Suppressor macrophage treated with lipopolysaccharide for 1 hour (primary cell): ENCODE measurements at places on chromosomes 1 and 21.

- peak; percentile 1 for DNase-seq
Observed at GRCh38 chr1:197557302-197557701, 218.0 kb downstream of the DENND1B start.

GRCh38 chr1:99886841-99887240 lies 36.7 kb downstream of the AGL start:
- DNase-seq = no peak

GRCh38 chr1:226608699-226609505 lies 60.3 kb downstream of the STUM start:
- peak; percentile 79 for DNase-seq

GRCh38 chr1:20301463-20302107 lies 10.9 kb downstream of the VWA5B1 start:
- no peak for DNase-seq

DNA sequence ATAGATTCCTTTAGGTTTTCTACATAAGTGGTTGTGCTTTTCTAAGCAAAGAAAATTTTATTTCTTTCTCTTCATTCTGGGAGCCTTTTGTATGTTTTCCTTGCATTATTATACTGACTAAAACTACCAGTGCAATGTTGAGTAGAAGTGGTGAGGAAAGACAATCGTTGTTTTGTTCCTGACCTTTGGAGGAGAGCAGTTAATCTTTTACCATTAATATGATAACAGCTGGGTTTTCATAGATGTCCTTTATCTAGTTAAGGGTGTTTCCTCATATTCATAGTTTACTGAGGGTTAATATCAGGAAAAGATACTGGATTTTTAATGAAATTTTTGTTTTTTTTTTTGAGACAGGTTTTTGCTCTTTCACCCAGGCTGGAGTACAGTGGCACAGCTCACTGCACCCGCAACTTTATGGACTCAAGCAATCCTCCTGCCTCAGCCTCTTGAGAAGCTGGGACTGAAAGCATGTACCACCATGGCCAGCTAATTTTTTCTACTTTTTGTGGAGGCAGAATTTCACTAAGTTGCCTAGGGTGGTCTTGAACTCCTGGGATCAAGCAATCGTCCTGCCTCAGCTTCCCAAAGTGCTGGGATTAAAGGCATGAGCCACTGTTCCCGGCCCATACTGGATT lies 9.0 kb upstream of the KCTD3 start:
- no peak for DNase-seq

DNA sequence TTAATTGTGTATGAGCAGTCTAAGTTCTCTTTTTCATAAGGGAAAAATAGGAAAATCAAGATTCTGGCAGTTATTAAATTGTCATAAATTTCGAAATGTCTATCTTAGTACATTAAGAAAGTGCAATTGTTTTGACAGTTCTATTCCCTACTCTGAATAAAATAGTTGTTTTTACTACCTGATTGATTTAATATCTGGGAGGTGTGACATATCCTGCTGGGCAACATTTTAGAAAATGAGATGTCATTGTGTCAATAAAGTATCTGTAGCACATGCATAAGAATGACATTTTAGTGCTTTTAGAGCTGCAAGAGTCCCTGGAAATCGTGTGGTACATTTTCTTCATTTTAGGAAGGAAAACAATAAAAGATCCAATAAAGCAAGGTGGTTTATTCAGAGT lies 139.2 kb upstream of the COL11A1 start:
- no peak for DNase-seq

DNA sequence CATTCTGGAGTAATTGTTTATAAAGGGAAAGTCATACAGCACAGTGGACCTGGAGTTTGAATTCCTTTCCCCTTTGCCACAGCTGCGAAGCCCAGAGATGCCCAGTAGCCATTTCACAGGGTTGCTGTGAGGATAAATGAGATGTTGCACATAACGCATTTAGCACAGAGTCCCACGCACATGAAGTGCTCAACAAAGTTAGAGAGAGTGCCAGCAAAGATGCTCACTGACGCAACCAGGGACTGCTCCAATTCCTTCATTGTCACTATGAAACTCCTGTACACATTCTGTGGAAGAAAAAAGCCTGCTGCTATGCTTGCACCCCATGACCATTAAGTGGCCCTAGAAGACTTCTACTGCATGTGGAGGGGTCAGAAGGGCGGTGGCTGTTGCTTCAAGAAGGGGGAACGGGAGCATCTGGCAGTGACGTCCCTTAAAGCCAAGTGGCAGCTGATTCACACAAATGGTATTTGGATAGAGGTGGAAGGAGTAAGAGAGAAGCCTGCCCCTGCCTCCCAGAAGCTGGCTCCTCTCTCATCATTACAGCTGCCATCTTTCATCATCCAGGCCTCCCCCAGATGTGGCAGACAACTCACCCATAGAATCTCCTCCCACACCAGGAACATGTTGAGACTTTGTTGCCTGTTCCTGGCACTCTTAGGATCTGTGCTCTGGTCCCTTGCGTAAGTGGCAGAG lies 26.5 kb upstream of the VAV3 start:
- peak; percentile 64 for DNase-seq

DNA sequence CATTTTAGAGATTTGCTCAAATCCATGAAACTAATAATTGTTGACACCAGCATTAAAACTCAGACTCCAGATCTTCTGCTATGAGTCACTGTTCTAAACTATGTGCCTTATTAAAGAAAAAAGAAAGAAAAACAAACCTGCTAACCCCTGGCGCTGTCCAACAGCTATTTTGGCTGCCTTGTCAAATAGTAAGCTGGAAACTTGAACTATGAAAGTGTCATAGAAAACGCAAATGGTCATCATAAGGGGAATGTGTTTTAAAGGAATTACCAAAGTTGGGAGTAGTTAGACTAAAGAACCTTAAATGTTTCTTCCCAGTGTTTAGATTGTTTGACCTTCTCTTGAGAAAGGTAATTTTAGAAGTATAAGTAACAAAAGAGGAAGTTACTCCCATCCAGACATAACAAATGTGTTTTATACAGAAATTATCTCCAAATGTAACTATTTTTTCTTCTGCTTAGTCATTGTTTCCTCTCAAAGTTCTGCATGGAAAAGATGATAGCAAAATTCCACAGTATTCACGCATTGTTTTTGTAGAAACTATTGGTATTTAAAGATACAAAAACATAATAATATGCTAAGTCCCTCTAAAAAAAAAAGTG lies 272.4 kb downstream of the TPR start:
- DNase-seq = peak; percentile 11

DNA sequence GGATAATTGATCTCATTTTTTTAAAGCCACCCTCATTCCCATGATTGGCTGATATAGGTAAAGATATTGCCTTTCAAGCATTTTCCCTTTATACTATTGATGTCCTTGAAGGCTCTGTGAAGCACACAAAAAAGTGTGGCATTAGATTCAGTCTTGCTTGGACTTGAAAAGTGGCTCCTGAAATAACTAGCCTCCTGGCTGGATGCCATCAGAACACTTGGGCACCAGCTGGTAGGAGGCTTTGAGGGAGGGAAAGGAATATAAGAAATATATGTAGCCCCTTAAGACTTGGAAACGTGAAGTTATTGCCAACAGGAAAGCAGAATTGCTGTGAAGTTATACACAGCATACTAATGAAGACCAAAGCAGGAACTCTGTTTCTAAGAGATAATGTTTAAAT lies 14.1 kb downstream of the MTR start:
- DNase-seq = no peak

GRCh38 chr1:20702416-20702815 lies 15.4 kb downstream of the KIF17 start:
- DNase-seq = peak; percentile 35

- DNase-seq = no peak
Observed at GRCh38 chr1:242212401-242212800, 213.5 kb upstream of the MAP1LC3C start.

DNA sequence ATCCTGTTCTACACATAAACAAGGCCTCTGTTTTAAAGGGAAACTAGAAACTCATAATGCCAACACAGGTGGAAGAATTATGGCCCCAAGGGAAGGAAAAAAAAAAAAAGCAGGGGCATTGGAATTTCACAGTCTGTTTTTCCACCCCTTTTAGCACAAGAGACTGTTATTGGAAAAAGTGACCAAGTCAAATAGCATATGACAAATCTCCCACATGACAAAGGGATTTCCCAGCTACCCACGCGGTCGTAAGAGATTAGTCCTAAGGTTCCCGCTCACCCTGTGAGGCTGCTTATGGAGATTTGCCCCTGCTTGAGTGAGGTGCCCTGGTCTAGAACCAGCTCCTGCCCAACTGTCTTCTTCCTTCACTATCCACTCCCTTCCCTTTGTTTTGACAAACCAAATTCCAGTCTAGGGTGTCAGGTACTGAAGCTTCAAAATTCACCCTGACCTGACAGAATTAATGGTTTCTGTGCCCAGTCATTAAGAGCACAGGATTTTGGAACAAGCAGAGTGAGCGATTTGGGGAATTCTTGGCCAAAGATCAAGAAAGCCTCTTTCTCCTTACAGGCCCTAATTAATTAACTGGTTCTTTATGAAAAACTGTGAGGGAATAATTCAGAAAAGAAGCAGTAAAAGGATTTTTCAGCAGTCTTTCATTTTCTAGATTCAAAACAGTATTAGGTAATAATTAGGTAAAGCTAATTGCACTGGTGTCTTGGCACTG lies 107.3 kb downstream of the NMNAT2 start:
- DNase-seq = peak; percentile 79

- DNase-seq = no peak
Observed at GRCh38 chr1:109229531-109230127, 15.9 kb downstream of the SARS1 start.

DNA sequence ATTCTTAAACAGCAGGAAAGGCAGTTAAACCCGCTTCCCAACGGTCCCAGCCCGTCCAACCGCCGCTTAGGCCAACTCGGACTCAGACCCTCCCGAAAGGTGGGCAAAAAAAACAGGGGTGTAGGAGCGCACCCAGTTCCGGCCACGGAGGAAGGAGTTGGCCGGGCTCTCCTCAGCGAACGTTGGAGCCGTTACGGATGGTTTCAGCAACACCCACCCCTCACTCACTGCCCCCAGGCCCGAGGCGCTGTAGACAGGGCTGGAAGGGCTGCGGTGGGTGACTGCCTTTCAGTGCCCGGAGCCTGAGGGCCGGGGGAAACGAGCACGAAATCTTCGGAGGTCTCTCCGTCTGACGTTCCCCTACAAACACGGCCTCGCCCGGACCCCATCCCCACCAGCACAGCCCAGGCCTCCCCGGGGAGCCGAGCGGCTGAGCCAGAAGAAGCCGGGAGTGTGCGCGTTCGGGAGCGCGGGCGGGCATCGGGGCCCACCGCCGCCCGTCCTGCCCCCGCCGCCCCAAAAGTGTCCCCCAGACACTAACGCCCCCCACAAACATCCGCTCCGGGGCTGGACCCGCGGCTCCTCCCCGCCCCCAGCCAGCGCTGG lies 1.3 kb downstream of the KDM5B start:
- DNase-seq = peak; percentile 30

- DNase-seq = peak; percentile 83
Observed at GRCh38 chr1:101288491-101288944, 51.7 kb downstream of the S1PR1 start.

- DNase-seq = no peak
Observed at GRCh38 chr1:240572328-240572727, 39.6 kb downstream of the GREM2 start.

DNA sequence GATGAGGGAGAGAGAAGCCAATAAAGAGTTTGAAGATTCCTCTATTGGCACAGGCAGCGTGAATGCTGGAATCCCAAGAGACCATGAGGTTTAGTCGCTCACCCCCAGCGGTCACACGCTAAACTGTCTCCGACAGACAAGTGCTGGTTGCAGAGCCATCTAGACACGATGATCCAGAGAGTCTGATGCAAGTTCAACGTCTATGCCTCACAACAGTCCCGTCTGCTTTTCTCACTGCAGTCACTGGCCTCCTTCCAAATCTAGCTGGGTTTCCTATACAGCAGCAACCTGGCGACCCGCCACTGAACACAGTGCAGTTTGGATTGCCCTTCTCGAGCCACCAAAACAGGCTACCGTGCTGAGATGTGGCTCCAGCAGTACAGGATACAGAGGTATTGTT lies 98.6 kb upstream of the KRTAP19-8 start:
- no peak for DNase-seq

DNA sequence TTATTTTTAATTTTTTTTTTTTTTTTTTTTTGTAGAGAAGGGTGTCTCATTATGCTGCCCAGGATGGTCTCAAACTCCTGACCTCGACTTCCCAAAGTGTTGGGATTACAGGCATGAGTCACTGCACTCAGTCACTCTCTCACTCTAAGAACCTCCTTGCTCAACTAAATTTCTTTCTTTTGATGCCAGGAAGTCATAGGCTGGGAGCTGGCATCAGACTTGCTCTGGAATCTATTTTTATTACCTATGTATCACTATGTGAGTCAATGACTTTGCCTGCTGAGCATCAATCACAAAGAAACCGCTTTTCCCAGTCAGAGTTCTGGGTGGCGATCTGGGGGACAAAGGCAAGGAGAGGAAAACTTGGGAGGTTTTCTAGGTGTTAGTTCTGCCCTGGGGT lies 35.5 kb upstream of the PARP1 start:
- DNase-seq = peak; percentile 42

GRCh38 chr1:21260405-21261125 lies 29.7 kb downstream of the ECE1 start:
- no peak for DNase-seq

- no peak for DNase-seq
Observed at GRCh38 chr21:45013260-45013841, 61.0 kb upstream of the ADARB1 start.

GRCh38 chr1:202274611-202275010 lies 67.1 kb downstream of the UBE2T start:
- DNase-seq = peak; percentile 76

DNA sequence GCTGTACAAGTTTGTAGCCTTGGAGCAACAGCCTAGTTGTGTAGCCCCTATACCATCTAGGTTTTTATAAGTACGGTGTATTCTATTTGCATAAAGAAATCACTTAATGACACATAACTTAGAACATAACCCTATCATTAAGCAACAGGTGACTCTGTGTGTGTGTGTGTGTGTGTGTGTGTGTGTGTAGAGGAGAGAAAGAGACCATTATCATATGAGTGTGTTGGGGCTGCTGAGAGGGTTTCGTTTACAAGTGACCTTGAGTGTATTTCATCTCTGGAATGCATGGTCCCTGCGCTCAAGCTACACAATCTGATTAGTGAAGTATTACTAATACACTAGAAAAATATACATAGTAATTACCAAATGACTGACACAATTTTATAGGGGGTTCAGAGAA lies 115.1 kb downstream of the RABGAP1L start:
- no peak for DNase-seq

DNA sequence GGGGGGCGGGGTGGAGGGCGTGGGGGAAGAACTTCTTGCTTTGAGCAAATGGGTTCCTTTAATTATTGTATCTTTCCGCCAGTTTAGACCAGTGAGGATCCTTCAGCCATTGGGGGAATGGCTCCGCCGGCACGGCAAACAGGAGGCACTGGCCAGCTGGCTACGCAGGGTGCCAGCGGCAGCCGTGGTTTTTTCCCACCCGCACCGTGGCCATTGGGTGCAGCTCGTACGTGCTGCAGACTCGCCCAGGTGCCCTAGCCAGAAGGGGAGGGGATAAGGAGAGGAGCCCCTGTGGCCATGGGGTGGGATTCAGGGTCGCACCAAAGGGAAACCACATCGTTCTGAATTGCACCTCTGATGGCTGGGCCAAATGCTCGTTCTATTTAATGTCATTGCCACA lies 65.6 kb downstream of the RGSL1 start:
- DNase-seq = no peak
